Colonic mucosa (tissue), 4 donors: ENCODE measurements at places on chromosomes 6 and 20. TPM values are rescaled to one million over a fixed set of nuclear protein-coding genes. Genes with fewer than 3 reads are reported as not detected.

Gene ADGRG6
- 17.9 TPM for total RNA-seq

DNA sequence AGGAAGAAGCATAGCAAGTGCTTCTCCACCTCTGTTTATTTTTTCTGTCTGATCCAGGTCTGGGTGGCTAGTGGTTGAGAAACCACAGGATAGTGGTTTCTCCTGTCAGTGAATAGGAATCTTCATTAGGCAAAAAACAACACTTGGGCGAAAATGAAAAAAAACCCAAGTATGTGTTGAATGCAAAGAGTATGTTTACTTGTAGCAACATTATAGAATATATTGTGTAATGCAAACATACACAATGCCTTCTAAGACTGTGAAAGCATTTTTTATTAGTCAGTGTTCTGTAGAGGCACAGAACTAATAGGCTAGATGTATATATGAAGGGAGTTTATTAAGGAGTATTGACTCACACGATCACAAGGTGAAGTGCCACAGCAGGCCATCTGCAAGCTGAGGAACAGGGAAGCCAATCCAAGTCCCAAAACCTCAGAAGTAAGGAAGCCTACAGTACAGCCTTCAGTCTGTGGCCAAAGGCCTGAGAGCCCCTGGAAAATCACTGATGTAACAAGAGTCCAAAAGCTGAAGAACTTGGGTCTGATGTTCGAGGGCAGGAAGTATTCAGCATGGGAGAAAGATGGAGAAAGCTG, 111.1 kb downstream of the UST start:
- no peak for DNase-seq

DNA sequence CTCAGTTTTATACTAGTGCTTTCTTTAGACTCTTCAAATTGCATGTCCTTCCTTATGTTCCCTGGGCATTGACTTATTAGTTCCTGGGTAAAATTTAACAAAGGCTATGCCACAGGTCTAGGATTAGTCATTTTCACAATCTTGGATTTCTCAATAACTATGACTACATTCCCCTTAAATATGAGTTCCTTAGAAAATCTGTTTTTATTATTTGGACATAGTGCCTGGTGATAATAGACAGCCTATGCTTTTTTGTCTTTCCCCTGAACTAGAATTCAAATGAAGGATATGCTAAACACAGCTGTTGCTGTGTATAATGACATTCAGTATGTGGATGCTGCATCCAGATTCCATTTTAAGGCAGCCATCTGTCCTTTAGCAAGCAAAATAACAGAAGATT, 1252.8 kb upstream of the GJE1 start:
- no peak for DNase-seq

DNA sequence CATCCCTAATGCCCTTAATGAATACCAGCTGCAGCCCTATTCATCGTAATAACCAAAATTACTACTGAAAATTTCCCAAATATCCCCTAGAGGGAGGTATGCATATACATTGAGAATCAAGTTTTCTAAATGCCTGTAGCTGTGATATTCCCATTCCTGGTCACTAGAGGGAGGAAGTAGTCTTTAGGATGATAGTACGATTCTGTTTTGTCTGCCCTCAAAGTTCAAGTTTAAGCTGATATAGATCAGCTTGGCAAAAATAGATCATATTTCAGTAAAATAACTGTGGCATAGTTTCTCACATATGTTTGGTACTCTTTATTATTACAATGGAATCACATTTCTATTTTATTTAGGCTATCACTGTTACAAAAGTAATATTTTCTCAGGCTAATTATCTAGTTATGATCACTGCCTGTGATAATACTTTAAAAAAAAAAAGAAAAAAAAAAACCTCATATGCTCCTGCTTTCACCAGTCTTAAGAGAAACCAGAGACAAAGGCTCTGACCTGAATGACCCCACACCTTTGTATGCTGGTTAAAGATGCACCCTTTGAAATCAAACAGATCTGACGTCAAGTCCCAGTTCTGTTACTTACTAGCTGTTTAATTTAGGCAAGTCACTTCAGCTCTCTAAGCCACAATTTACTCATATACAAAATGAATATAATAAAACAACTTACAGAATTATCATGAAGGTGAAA, 11.0 kb downstream of the TSPYL1 start:
- DNase-seq: no peak

GRCh38 chr6:154548130-154548830, 37.8 kb upstream of the CNKSR3 start:
- peak; percentile 29 for DNase-seq
